ENCODE measurements at places on chromosomes 5 and 9.

DNA sequence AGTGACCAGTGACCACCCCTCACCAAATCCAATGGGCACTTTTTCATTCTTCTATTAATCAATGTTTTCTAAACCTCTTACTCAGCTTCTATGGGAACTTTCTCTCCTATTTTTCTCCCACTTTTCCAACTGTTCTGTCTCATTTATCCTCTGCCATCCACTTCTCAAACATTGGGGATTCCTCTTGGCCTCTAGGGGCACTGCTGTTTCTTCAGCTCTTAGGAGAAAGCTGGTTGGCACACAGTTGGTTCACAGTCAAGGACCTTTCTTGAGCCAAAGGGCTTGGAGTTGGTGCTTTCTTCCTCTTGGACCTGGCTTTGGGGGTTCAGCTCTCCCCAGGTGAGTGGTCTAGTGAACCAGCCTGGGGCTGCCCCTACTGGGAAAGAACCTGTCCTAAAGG, 112.2 kb upstream of the LHFPL2 start:
- no peak for DNase-seq

- no peak for DNase-seq
Observed at GRCh38 chr5:10323588-10324488, 16.1 kb upstream of the CMBL start.

GRCh38 chr5:133884569-133885311, 83.7 kb downstream of the C5orf15 start:
- DNase-seq = no peak

- no peak for DNase-seq
Observed at GRCh38 chr9:14103115-14103514, 210.8 kb downstream of the NFIB start.

DNA sequence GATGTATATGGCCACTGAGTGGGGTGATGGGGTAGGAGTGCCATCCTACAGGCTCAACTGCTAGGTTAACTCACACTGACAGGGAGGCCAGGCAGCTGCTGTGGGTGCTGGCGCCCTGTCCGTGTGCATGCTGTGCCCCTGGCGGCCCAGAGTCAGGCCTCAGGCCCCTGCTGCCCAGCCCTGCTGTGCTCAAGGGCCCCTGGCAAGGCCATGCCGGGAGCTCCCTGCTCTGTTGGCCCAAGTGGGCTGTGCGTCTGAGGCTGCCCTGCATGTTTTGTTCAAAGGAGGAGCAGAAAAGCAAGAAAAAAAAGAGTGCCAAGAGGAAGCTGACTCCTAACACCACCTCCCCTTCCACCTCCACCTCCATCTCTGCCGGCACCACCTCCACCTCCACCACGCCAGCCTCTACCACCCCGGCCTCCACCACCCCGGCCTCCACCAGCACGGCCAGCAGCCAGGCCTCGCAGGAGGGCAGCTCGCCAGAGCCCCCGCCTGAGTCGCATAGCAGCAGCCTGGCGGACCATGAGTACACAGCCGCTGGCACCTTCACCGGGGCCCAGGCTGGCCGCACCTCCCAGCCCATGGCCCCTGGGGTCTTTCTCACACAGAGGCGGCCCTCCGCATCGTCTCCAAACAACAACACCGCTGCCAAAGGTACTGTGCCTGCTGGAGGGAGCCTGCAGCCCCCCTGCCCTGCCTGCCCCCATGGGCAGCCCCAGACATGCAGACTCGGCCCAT, 100.1 kb downstream of the PHF2 start:
- DNase-seq = no peak

- no peak for DNase-seq
Observed at GRCh38 chr5:6838736-6839135, 125.5 kb downstream of the TENT4A start.

DNA sequence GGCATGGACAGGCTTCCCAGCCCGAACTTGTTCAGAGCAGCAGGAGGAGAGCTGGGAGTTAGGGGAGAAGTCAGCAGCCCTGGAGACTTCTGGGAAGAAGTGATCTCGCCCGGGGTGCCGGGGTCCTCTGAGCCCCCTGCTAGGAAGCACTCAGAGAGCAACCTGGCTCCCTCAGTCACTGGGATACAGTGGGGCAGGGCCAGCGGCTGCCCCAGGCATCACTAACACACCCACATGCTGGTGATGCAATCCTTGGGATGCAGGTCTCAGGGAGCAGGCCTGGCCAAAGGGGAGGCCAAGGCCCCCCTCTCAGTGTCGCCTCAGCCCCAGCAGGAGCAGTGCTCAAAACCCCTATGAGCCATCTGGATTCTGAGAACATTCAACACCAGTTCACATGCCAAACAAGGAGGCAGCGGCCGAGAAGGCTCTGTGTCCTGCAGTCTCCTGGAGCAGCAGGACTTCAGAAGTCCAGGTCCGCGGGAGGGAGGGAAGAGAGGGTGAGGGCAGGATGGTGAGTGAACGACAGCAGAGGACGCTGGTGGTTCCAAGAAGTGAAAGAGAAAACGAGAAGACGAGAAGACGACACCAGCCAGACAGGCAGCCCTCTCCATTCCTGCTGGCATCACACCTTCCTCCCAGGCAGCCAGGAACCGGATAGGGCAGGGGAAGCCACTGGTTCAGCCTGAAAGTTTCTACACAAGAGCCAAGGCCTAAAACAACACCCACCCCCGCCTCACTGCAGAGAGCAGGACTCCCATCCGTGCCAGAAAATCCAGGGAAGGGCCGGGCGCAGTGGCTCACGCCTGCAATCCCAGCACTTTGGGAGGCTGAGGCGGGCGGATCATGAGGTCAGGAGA, 2.3 kb downstream of the PNPLA7 start:
- no peak for DNase-seq

GRCh38 chr9:98356953-98357690, 101.7 kb upstream of the TBC1D2 start:
- no peak for DNase-seq

DNA sequence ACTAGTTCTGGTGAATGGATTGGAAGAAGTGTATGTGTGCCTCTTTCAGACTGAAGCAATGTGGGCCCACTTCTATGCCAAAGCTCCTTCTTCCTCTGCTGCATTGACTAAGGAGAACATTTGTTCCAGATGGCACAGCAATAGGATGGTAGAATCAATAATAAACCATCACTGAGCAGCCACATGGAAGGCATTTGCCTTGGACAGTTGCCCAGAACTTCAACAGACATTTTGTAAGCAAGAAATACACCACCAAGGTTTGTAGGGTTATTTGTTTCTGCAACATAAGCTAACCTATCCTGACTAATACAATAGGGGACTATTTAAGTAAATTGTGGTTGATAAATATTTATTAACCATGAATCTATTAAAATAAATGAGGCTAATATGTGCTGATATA, 37.7 kb upstream of the CSNK1G3 start:
- no peak for DNase-seq

DNA sequence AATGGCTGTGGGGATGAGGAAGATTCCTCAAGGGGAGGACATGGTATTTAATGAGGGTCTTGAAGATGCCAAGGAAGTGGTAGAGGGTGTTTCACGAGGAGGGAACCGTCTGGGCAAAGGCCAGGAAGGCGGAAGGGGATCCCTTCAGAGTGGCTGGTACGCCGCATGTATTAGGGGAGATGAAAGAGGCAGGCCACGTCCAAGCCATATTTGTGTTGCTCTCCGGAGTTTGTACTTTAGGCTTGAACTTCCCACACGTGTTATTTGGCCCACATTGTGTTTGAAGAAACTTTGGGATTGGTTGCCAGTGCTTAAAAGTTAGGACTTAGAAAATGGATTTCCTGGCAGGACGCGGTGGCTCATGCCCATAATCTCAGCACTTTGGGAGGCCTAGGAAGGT, 1.2 kb downstream of the FXN start:
- DNase-seq = no peak

GRCh38 chr9:114071197-114071795, 6.8 kb downstream of the AMBP start:
- DNase-seq = no peak

DNA sequence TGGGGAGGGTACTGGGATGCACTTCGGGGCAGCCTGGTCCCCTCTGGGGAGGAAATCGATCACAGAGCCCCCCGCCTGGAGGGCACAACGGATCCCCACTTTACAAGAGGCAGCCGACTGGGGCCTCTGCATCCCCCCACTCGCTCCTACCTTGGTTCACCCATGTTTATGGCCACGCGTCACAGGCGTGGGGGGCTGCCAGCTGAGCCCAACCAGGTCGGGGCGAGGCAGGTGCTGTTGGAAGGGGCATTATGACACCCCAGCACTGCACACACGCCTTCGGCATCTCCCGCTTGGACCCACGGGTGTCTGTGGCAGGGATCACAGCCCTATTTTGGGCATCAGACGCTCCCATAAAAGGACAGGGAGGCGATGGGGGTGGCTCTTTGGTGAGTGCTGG, 14.6 kb downstream of the SOHLH1 start:
- no peak for DNase-seq

DNA sequence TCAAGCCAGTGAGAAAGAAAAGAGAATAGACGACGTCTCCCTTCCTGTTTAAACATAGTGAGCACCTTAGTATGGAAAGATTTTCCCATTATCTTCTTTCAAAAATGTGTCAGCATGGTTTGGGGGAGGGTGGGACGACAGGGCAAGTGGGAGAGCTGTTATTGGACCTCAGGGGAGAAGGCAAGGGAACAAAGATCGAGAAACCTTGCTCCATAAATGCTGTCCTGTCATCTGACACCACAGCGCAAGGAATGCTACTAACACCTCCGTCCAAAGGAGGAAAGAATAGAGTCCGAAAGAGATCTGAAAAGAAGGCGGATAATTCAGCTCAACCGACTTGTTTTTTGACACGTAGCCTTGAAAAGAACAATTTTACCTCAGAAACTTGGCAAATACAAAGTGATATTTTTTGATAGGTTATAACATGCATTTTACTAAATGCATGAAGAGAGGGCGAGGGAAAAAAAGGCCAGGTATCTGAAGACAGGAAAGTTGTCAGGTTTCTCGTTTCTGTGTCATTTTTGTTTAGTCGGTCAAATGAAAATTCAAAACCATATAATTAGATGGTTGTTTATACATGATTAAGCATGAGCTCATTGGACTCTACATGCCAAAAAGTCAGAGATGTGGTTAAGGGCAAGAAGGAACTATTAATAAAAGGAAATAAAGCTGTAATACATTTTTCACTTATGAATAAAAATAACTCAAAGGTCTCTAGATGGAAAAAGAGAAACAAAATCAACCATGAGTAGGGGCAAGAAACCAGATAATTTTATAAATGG, 155.7 kb downstream of the GLIS3 start:
- DNase-seq = no peak

- no peak for DNase-seq
Observed at GRCh38 chr9:89743216-89743572, 138.4 kb downstream of the GADD45G start.

GRCh38 chr9:33388110-33388994, 14.0 kb downstream of the AQP7 start:
- no peak for DNase-seq

DNA sequence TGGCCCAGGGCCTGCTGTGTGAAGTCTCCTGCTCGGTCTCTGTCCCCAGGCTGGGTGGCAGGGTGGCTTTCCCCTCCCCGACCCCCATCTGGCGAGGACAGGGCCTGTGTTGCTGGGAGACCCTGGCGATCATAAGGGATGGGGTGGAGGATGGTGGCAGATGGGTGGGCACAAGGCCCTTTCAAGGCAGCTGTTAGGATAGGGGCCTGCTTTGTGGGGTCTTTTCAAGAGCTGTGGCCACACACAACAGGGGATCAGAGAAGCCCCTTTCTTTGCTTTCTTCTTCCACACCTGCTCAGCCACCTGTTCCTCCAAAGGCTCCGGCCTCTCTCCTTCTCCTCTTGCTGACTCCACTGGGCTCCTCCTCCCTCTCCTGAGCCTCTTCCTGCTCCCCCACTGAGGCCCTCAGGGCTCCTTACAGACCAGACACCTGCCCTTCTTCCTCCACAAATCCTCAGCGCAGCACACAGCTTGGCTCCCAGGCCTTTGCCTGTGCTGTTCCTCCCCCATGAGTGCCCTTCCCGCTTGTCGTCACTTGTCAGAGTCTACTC, 15.0 kb upstream of the NEURL1B start:
- DNase-seq = no peak

- no peak for DNase-seq
Observed at GRCh38 chr9:88922091-88922490, 69.2 kb upstream of the S1PR3 start.

GRCh38 chr5:103119070-103119764, 721 bp downstream of the GIN1 start:
- no peak for DNase-seq

- no peak for DNase-seq
Observed at GRCh38 chr5:52728224-52728623, 59.5 kb upstream of the ITGA1 start.

DNA sequence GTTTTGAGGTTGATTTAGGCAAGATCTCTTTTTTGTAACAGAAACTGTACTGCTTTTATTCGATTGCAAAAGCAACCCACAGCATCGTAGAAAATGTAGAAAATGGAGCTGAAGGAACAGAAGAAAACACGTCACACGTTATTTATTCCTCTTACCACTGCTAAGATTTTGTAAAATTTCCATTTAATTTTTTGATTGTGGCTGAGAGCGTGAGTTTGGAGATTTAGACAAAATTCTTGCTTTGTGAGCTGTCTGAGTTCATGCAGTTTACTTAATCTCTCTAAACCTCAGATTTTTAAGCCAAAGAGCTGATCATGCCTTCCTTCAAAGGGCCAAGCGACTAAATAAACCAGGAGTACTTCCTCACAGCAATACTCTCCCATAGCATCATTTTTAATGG, 24.8 kb downstream of the DPYSL3 start:
- DNase-seq = no peak

- no peak for DNase-seq
Observed at GRCh38 chr5:159185773-159186172, 23.6 kb downstream of the RNF145 start.

- DNase-seq = no peak
Observed at GRCh38 chr9:114583371-114584155, 4.0 kb upstream of the ATP6V1G1 start.

- DNase-seq = no peak
Observed at GRCh38 chr5:67799732-67800234, 415.8 kb upstream of the PIK3R1 start.

DNA sequence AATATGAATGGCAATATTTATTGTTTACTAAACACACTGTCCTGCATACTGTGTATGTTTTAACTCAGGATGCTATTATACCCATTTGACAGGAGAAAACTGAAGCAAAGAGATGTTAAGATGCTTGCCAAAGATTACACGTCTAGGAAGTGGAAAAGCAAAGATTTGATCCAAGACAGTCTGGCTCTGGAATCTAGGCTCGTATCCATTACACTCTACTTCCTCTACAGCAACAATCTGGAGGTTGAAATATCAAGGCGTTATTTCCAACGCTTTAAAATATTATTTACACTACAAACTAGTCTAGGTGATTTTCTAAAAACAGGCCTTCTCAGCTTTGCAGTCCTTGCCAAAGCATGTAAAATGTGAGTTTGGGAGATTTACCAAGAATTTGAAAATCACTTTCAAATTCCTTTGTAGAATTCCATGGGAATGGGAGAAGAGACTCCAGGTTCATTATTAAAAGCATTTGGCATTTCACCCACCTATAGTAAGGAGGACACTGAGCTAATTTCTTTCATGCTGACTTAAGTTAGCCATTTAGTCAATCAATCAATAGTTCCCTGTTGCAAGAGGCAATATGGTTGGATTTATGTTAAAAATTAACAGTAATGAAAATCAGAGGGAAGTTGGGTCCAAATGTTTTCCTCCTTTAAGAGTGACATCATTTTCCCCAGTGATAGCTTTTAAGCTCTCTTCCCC, 356.3 kb upstream of the SMARCA2 start:
- DNase-seq = no peak

Data from activated T-cell treated with anti-CD3 and anti-CD28 coated beads for 4 hours (primary cell).